Cortex of kidney (tissue), 1 donor: ENCODE measurements at places on chromosomes 1 and 21.

DNA sequence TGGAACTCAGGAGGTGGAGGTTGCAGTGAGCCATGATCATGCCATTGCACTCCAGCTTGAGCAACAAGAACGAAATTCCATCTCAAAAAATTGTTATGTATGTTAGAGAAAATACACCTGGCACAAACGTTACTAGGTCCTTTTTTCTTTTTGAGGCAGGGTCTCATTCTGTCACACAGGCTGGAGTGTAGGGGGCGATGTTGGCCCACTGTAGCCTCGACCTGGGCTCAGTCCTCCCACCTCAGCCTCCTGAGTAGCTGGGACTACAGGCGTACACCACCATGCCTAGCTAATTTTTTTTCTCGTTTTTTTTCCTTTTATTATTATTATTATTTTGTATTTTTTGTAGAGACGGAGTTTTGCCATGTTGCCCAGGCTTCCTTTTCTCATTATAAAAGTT is 4.4 kb downstream of the HAX1 start:
- no peak for DNase-seq

DNA sequence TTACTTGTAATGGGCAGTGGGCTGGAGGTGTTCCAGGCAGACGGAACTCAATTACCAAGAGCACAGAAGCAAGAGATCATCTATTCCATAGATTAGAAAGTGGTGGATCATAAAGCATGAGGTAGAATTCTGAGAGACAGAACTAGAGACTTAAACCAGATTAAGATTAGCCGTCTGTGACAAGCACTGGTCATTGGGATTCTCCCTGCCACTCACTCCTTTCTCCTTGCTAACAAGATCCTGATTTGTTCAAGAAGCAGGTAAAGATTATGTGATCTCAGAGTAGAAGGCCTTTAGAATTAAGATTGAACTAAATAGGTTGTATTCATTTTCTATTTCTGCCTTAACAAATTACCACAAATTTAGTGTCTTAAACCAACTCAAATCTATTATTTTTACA is 1.5 kb upstream of the HSPA13 start:
- no peak for DNase-seq

DNA sequence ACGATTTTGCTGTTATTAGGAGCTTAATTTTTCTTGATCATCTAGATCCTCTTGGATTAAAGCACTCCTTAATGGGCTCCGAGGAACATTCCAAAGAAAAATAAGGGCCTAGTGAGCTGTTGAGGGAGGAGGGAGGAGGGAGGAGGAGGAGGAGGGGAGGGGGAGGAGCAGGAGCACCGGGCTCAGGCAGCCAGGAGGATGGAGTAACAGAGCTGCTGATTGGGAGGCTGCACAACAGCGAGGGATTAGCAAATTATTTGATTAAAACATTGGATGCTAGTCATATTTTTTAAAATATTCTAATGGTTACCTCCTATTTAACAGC is 302.1 kb upstream of the RRP15 start:
- DNase-seq = no peak

GRCh38 chr1:212152308-212152693 is 116.8 kb downstream of the DTL start:
- DNase-seq = no peak

DNA sequence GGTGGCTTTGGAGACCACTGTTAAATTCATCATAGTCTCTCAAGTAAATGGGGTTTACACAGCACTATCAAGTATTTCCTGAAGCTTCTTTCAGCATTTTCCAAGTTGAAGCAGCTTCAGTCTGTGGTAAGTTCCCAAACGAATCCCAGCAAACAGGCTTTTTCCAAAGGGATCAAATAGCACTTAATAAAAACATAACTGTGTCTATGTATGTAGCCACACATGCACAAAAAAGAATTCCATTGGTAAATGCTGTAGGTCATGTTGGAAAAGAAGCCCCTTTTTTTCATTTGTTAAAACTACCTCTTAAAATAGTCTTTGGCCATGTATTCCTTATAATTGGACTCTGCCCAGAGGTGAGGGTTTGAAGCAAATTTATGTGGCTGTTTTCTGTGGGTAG is 69.8 kb downstream of the HHAT start:
- no peak for DNase-seq

GRCh38 chr1:53057127-53057526 is 4.9 kb upstream of the PODN start:
- DNase-seq = no peak

DNA sequence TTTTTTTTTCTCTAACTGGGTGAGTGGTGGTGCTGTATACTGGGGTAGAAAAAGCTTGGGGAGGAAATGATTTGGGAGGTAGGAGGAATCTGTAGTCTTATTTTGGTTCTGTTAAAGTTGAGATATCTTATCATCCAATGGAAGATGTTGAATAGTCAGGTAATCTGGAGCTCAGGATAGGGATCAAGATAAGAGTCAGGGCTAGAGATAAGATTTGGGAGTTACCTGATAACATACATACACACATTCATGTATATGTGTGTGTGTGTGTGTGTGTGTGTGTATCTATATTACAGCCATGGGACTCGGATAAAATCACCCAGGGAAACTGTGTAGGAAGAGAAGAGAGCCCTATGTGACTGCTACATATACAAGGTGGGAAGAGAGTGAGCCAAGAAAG is 8.1 kb downstream of the PCAT6 start:
- no peak for DNase-seq

- DNase-seq = no peak
These were observed 12.4 kb upstream of the CREG1 start for GRCh38 chr1:167565922-167566321.

- DNase-seq = no peak
These were observed 26.2 kb upstream of the A3GALT2 start for GRCh38 chr1:33346927-33347649.

DNA sequence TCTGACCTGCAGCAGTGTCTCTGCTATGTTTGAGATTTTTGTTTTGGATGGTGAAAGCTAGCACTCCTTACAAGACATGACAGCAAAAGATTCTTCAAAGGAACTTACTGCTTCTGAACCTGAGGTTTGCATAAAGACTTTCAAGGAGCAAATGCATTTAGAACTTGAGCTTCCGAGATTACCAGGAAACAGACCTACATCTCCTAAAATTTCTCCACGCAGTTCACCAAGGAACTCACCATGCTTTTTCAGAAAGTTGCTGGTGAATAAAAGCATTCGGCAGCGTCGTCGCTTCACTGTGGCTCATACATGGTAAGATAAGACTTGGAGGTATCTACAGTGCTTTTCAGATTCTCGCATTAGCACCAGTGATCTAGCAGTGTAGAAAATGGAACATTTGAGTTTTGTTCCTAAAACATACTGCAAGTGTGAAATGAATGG is 200.2 kb downstream of the PDE4B start:
- no peak for DNase-seq

- DNase-seq = no peak
These were observed 228.8 kb downstream of the DNM3 start for GRCh38 chr1:172070055-172070454.
